Hypothalamus (tissue), 51 donors: ENCODE measurements at places on chromosomes 7 and 10.

DNA sequence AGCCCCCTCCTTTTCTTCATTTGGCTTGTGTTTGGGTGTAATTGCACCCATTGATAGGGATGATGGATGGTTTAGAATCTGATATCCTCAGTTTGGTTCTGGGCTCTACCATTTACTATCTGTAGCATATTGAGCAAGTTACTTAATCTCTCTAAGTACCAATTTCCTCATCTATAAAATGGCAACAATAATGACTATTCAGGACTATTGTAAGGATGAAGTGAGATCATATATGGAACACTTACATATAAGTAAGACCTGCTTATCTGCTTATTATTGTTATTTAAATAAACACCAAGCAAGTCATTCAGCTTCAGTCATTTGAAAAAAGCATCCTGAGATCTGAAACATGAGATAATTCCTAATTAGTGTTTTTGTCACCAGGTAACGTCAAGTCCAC is 127.0 kb downstream of the SEC23IP start:
- no peak for DNase-seq

DNA sequence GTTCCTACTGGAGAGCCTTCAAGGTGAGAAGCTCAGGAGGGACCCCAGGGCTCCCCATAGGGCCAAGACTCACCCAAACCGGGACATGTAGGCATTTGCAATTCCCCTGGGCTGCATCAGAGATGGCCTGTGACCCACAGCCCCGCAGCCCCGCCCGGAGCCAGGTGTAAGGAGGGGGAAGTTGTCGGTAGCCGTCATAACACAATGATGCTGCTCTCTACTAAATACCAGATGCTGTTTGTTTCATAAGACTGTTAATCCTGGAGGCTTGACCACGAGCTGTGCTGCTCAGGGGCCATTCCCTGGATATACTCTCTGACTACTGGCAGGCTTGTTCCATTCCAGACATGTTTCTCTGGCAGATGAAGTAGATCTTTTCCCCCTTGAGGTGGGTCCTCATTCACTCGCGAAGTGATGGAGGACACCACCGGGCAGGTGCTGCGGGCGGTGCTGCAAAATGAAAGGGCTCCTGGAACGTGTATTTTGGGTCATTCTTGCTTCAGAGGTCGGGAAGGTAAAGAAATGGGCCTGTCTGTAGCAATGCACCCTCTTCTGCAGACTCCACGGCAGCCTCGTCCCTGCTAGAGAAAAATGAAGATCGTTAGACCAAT is 61.1 kb downstream of the MKI67 start:
- DNase-seq, result no peak

- DNase-seq, result peak; percentile 32
Observed at GRCh38 chr7:31043051-31043471, 9.0 kb upstream of the ADCYAP1R1 start.

GRCh38 chr7:106608661-106609060 is 52.3 kb downstream of the CCDC71L start:
- DNase-seq, result no peak

DNA sequence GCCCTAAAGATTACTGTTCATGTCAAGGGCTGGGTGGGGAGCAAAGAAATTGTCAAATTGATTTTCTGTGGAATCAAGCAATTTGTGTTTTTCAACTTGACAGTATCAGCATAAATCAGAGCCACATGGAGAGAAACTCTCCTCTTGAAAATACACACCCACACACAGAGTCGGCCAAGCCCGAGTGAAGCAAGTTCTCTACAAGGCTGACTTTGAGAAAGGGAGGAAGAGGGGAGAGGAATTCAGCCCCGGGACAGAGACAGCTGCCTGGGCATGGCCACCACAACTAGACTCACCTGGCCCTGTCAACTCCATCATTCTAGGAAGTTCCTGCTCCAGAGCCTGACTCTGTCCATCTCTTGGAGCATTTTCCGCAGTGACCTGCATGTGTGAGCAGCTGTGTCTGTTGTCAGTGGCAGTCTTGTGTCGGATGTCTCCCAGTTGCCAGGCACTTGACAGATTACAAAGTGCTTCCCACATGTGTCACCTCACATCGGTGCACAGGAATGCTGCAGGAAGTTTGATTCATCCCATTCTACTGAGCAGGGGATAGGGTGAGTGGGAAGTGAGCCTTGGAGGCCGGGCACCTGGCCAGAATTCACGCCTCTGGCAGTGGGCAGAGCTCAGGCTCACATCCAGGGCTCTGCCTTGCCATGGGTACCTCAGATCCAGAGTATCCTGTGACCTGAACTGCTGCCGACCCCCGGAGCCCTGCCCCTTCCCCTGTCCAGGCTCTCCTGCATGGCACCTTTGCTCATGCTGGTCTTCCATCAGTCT is 37.9 kb downstream of the ADAM12 start:
- DNase-seq, result no peak
